ENCODE measurements at places on chromosomes 6 and 20.

DNA sequence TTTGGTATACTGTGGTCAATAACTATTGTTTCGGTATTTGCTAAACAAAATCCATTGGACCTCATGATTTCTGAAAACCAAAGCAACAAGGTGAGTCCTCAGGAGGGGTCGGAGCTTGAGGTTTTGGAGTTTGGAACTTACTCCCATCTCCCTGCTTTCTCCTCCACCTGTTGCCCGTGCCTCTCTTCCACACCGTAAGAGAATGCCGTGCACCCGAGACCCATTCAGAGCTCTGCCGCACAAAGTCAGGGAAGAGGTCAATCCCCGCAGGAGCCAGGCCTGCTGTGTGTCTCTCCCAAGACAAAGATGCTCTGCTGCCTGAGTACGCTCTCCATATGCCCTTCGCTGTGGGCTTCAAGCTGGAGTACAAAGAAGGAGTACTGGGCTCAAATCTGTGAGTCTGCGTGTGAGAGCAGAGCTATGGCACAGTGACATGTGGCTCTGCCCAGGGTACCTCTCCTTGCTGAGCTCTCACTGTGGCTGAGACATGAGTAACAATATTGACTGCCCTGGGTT is 23.9 kb downstream of the PXDC1 start:
- DNase-seq, result peak; percentile 12

DNA sequence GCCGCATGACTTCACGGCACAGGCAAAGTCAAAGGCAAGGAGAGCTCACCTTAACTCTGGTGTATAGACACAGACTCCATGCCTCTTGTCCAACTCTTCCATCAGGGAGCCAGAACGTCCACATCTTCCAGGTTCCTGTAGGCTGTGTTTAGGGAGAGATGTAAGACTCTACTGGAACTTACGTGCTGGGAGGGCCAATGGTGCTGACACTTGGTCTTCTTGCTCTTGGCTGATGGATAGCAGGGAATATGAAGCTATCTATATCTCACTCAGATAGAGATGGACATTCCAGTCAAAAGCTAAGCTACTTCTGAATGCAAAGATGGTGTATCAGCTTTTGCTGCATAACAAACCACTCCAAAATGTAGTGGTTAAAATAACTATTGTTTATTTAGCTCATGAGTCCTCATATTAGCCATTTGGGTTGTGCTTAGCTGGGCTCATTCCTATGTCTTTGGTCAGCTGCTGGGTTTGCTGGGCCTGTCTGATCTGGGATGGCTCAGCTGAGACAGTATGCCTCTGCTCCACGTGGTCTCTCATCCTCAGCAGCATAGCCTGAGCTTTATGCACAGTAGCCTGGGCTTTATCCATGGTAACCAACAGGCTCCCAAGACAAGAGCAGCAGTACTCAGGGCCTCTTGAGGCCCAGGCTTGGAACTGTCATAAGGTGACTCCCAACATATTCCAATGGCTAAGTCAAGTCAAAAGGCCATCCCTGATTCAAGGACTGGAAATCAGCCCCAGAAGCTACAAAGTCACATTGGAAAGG is 111.6 kb downstream of the SNX5 start:
- DNase-seq, result no peak

DNA sequence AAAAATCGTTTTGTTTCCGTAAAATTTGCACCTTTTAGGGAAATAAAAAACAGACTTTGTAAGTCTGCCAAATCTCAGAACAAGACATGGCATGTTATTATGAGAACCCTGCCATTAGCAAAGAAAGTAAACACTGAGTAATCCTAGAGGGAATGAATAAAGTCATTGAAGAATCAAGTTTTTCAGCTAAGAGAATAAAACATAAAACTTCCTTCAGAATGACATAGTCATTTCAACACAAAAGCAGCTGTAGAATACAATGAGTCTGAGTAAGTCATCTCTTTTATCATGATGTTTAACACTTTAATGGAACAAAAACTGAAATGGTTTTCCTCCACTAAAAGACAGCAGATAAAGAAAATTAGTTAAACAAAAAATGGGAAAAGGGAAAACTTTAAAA is 10.3 kb upstream of the DST start:
- no peak for DNase-seq

GRCh38 chr6:88165844-88166492 is at the start of gene CNR1:
Gene CNR1, minus strand, starts transcription at chr6:88166347. Its CDS starts 21,073 bp downstream, at chr6:88145274.
- DNase-seq, result peak; percentile 70

- peak; percentile 62 for DNase-seq
These were observed 18.9 kb upstream of the MAS1 start for GRCh38 chr6:159871906-159872305.

DNA sequence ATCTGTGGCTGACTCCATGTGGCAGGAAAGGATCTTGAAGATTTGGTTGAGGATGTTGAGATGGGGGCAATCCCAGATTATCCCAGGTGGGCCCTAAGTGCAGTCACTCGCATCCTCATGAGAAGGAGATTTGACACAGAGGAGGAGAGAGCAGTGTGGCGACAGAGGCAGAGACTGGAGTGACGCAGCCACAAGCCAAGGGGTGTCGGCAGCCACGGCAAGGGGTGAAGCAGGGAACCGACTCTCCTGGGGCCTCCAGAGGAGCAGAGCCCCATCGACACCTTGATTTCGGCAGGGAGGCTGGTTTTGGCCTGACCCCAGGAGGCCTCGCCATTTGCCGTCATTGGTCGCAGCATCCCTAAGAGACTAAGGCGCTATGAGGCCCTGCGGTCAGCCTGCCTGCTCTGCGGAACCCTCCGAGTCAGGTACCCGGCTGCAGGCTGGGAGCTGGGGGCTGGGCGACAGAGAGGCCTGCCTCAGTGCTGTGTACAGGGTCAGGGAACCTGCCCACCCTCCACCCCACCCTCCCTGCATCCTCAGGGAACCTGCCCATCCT is 12.5 kb downstream of the EEF1A2 start:
- no peak for DNase-seq
